ENCODE measurements at places on chromosomes 2 and 18.

DNA sequence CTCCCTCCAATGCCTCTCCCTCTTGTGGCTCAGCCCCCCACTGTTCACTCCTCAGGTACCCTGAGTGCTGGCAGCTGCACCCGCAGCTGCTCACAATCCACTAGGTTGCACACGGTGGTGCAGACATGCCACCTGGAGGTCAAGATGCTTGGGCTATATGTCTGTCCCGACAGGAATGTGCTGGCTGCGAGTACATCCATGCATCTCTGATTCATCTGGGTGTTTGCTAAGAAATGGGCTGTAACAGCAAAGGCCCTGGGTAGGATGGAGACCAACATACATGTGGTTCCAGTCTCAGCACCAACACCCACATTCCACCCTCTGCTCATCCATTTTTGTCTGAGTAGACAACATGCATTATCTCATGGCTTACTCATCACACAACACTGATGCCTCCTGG lies 31.3 kb downstream of the ANKMY1 start:
- no peak for DNase-seq

GRCh38 chr18:78796693-78797455 lies 182.7 kb upstream of the SALL3 start:
- DNase-seq: no peak

DNA sequence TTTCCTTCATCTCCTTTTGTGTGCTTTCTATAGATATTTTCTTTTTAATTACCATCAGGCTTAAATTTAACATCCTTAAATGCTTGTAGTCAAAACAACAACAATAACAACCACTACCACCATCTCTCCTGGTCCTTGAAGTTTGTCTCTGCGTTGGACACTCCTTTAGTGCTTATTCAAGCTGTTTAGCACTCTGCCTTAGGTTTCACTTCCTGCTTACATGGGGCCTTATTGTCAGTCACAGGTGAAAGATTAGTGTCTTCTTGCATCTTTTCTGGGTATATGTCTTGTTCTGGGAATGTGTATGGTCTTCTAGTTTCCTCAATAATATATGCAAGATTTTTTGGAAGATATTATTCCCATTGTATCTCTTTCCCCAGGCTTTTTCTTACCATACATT lies 240.1 kb upstream of the NXPH2 start:
- DNase-seq: no peak

DNA sequence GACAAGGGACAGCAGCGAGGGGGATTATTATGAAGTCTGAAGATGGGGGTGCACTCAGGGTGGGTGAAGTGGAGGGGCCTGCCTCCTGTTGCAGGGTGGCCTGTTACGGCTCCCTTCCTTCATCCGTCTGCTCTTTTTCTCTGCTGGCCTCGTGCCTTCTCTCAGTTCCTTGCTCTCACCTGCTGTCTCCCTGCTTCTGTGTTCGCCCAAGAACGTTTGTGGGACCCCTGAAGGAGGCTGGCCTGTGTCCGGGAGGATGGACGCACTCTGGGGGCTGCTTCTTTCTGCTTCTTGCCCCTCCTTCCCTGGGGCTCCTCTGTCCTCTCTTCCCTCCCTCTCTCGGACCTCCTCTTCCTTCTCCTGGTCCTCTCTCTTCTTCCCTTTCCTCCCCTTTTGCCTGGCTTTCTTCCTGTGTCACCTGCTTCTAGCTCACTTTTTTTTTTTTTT lies 13.8 kb downstream of the MROH2A start:
- no peak for DNase-seq

GRCh38 chr2:31525876-31526275 lies 54.9 kb downstream of the SRD5A2 start:
- no peak for DNase-seq

DNA sequence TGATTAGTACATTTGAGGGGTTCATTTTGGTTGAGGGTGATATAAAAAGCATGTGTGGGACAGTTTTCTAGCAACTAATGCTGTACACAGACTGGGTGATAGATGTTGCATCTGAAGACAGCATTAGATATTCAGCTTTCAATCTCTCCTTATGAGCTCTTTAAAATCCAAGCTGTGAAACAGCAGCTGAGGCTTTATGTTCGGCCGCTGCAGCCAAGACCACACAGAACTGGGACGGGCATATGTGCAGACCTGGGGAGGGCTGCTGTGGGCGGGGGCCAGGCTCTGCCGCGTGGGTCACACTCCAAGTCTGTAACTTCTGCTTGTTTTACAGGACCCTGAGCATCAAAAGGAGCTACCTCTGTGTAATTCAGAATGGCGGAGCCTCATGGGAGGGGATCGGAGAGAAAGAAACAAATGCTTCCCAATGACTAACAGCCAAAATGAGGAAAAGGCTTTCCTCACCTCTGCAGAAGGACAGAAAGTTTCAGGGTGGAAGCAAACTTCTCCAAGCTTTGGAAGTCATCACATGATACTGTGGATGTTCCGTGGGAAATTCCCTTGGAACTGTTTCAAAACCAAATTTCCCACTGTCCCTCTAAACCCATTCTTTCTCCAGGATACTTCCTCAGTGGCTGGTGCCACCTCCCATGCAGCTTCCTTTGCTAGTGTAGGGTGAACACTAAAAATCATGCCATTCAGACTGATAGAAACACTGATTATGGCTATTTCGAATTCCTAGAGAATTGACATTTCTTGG lies 711.9 kb upstream of the ID2 start:
- no peak for DNase-seq

DNA sequence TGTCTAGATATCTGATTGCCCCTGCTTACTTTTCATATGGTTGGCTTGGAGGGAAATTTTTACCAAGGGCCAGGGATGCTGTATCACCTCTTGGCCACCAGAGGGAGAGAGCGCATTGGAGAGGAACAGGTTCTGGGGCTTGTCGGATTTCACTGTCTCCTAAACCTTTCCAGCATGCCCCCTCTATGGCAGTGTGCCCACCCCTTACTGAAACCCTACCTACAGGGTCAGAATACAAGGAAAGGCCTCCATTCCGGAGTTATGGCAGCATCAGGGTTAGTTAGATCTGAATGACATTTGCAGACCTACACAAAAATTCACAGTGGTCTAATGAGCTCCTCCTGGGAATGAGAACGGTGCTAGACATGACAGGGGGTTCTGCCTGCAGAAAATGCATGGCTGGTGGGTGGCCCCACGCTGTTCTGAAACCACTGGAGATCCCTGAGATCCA lies 5.8 kb downstream of the SLC14A2 start:
- peak; percentile 53 for DNase-seq

DNA sequence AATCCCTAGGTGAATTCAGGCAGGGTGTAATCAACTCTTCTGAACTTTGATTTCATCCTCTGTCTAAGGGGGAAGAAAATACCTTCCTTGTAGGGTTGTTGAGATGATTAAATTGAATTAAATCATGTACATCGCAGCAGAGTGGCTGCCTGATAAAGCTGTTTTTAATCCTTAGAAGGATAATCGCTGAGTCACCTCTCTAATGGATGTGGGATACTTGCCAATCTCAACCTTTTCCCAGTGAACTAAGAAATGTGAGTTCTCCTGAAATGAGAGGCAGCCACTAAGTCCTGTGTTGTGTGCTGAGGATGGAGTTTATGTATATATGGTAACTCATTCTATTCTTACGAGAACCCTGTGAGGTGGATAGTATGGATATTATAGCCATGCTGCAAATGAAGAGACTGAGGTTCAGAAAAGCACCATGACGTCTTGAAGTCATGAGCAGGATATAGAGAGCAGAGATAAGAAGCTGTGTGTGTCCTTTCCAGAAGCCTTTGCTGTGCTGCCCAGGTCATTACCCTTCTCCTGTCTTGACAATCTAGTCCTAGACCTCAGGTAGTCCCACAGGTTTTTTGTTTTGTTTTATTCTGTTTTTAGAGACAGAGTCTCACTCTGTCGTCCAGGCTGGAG lies 93.3 kb downstream of the HNRNPLL start:
- no peak for DNase-seq

- DNase-seq: no peak
These were observed 287.6 kb downstream of the CYRIA start for GRCh38 chr2:16378031-16378430.

- DNase-seq: no peak
These were observed 13.1 kb downstream of the PKDCC start for GRCh38 chr2:42060718-42061619.

GRCh38 chr2:166246901-166247300 lies 119.1 kb upstream of the SCN1A start:
- no peak for DNase-seq

DNA sequence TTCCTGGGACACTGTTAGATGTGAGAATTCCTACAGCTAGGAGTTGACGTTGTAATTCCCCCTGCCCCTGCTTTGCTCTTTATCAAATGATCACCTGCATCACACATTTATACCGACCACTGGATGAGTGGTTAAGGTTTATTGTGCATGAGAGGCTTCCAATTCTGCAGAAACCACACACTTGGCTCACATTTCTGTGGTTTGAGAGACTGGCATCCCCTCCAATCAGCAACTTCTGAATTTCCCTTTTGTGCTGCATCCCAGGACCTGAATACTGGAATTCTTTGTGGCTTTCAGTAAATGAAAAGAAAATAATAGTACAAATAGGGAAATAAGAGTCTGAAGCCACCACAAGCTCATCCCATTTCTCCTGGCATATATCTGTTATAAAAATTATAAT lies 628.7 kb upstream of the PIK3C3 start:
- no peak for DNase-seq

GRCh38 chr2:42804338-42804737 lies 12.0 kb upstream of the HAAO start:
- no peak for DNase-seq

DNA sequence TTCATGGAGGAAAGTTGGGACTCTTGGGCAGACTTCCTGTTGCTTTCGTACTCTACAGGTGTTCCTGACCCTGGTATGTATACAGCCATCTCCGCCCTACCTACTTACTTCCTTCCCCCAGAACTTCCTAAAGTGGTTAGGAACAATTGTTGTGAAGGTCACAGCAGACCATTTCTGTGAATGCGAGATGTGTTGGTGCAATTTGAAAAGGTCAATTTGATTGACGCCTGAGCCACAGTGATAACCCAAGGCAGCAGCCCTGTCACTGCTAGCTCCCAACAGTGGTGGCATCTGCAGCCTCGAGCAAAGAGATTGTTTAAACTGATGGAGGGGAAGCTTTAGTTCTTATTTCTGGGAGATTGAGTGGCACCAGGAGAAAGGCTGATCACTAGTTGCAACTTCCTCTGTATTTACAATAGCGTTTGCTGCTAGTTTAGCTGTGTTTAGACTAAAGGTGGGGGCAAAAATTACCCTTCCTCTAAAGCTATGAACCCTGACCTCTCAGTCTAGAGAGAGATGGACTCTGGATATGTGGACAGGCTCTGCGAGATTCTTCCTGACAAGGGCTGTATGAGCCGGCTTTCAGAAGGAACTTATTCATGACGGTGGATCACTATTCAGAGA lies 78.3 kb upstream of the MAP4K3 start:
- no peak for DNase-seq

- DNase-seq: no peak
These were observed 223.8 kb downstream of the DLGAP1 start for GRCh38 chr18:4231260-4231659.

- no peak for DNase-seq
These were observed 181.3 kb downstream of the UXS1 start for GRCh38 chr2:106012591-106013347.

GRCh38 chr2:1277634-1278033 lies 135.6 kb upstream of the TPO start:
- no peak for DNase-seq

- DNase-seq: no peak
These were observed 176.4 kb downstream of the MYO3B start for GRCh38 chr2:170354388-170354787.

GRCh38 chr2:2879781-2880180 lies 497.8 kb downstream of the EIPR1 start:
- peak; percentile 51 for DNase-seq

- no peak for DNase-seq
These were observed 4.0 kb downstream of the GKN2 start for GRCh38 chr2:68948710-68949109.

- DNase-seq: no peak
These were observed 86.0 kb downstream of the NRP2 start for GRCh38 chr2:205768341-205768740.

GRCh38 chr18:46209161-46209560 lies 105.0 kb downstream of the HAUS1 start:
- DNase-seq: no peak

DNA sequence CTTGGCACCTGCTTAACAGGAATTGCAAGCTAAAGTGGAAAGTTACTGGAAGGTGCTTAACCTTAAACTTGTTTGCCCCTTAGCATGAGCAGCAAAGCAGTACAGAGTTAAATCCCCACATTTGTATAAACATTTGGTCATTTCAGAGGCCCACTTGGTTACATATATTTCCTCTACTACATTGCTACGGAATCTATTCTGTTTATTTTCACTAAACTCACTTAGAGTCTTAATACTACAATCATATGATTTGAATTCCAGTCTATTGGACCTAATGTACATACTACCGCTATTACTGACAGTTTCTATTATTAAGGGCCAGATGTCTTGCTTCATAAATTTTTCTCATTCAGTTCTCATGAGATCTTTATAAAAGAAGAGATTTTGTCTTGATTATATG lies 1294.0 kb downstream of the LRP1B start:
- no peak for DNase-seq

- no peak for DNase-seq
These were observed 188.4 kb downstream of the SH3BP4 start for GRCh38 chr2:235139956-235140800.

- DNase-seq: no peak
These were observed 366.8 kb downstream of the TGIF1 start for GRCh38 chr18:3816610-3817363.

DNA sequence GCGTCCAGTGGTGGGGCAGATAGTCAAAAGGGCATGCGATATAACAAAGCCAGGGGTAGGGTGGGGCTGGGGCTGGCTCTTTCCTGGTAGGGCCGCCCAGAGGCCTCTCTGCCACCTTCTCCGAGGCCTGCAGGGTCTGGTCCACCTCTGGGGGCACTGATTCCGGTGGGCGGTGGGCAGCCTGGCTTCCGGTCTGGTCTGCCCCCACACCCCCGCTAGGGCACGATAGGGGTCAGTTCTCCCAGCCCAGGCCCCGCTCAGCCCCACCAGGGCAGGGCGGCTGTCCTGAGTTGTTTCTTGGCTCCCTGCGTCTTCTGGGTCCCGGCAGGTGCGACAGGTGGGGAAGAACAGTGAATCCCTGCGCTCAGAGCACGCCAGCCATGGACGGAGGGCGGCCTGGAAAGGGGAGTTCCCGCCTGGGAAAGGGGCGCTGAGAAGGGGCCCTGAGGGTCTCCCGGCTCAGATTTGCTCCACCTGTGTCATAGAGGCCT lies 707 bp upstream of the ERFE start:
- DNase-seq: no peak

DNA sequence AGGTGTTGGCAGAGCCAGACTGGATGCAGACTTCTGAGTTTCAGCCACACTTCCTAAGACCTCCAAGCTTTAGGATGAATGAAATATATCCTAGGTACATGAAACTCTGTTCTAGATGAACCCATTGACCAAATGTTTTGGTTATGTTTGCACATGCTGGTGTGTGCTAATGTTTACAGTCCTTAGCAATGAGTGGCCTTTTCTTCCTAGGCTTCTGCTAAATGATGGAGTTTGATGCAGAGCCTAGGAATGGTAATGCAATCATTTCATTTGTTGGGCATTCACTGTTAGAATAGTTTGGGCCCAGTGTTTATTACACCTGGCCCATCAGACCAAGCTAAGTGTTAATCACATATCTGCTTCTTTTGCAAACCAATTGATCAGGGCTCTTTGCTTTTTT lies 464.7 kb downstream of the MEIS1 start:
- DNase-seq: no peak

Data from GM12891 (cell line).